ENCODE measurements at places on chromosomes 12 and 14.

- no peak for DNase-seq
Measured at GRCh38 chr12:30840715-30841114, 85.8 kb upstream of the TSPAN11 start.

DNA sequence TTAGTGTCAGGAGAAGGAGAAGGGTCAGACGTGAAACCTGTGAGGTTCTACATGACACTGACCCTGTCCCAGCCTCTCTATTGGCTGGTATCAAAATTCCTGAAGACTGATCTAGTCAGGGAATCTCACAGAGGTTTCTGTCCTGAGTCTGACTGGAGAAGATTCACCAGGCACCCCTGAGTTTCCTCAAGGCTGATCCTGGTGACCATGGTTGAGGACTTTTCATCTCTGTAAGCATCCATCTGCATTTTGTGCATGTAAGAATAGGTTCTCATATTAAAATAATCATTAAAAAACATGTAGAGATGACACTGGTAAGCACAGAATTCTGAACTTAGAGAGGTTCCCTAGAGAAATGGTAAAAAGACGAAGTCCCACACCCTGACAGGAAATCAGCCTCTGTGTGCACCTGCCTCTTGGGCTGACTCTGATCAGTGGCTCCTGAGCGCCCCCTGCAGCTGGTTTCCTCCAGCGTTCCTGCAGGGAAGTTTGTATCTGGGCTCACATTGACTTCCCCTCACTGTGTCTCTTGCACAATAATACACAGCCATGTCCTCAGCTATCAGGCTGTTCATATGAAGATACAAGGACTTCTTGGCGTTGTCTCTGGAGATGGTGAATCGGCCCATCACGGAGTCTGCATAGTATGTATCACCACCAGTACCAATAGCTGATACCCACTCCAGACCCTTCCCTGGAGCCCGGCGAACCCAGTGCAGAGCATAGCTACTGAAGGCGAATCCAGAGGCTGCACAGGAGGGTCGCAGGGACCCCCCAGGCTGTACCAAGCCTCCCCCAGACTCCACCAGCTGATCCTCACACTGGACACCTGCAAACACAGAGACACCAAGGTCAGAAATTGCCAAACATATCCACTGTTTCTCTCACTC, 991.9 kb downstream of the TMEM121 start:
- peak; percentile 67 for DNase-seq

GRCh38 chr12:131420867-131421447, 289.9 kb upstream of the SFSWAP start:
- DNase-seq: no peak

- DNase-seq: no peak
Measured at GRCh38 chr12:12446786-12447185, 89.9 kb downstream of the BORCS5 start.

- no peak for DNase-seq
Measured at GRCh38 chr14:60800409-60800808, 65.8 kb downstream of the MNAT1 start.

DNA sequence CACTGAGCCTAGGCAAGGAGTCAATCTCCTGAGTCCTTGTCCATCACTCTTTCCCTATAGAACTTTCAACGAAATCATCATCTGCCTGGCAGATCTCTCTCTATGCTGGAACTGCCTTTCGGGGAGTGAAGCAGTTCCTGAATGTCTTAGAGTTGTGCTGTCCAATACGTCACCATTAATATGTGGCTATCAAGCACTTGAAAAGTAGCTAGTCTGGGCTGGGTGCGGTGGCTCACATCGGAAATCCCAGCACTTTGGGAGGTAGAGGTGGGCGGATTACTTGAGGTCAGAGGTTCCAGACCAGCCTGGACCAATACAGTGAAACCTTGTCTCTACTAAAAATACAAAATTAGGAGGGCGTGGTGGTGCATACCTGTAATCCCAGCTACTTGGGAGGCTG, 35.1 kb downstream of the NRDE2 start:
- no peak for DNase-seq

DNA sequence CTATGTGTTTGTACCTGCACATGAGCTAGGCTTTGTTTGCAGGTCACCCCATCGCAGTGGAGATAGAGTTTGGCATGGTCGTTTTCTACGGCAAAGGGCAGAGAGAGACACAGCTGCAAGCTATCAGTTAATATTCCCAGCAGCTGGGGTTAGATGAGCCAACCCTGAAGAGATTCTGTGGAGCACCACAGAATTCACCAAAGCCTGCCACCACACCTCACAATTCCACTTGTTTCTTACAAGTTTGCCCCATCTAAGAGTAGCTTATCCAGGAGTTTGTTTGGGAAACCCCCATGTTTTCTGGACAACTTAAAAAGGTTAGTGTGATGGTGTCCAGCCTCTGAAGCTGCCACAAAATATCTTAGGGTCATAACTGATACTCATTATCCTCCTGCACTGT, 20.0 kb upstream of the HIF1A start:
- no peak for DNase-seq

- DNase-seq: no peak
Measured at GRCh38 chr12:116427200-116427930, 131.8 kb upstream of the MAP1LC3B2 start.

- peak; percentile 13 for DNase-seq
Measured at GRCh38 chr14:34711169-34711568, 3.2 kb downstream of the CFL2 start.

DNA sequence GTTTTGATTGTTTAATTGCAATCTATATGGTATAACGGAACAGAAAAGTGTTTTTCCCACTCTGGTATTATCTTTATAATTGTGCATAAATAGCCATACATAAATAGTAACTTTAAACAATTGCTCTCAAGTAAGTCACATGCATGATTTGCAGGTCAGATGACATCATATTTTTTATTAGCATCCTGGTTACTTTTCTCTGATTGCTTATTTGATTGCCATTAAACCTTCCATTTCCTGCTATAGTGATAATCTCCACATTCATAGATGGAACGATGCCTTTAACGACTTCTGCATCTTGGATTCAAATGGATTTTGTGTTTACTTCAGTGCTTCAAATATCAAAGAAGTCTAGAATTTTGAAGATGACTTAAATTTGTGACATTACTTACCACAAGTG, 3.5 kb upstream of the KLRK1 start:
- no peak for DNase-seq

DNA sequence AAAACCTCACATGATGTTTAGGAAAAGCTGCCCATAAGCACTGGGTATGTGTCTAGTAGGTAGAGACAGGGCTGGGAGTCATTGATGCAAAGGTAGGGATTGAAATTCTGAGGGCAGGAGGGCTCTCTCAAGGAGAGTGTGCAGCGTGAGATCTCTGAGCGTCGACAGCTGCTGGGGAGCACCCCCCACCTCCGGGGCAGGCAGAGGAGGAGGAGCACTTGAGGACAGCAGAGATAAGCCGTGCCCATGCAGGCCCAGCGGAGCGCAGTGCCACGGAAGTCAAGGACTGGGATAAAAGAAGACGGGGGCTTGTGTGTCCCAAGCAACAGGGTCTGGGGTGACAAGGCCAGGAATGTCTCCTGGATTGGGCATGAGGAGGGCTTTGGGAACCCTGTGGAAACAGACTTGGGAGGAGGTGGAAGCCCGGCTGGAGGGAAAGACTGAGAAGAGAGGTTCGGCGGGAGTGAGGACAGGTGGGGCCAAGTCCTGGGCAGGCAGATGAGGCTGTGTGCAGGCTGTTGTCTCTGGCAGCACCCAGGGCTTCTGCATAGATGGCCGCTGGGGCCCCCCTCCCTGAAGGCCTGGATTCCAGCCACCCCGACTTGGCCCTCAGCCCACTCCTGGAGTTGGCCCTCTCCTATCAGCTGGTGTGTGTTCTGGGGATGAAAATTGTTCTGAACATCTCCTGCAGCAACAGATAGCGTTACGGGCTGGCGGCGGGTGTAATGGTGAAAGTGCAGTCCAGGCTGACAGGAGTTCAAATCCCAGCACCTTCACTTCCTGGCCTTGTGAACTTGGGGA, 1.9 kb downstream of the CACNA2D4 start:
- no peak for DNase-seq

GRCh38 chr12:92025462-92026207, 120.0 kb downstream of the BTG1 start:
- no peak for DNase-seq

GRCh38 chr12:96948782-96949181, 41.7 kb downstream of the NEDD1 start:
- DNase-seq: no peak

All from transverse colon (tissue), 4 donors.